ENCODE measurements at places on chromosomes 7 and 10.

- no peak for DNase-seq
Observed at GRCh38 chr10:69624245-69624786, 5.7 kb upstream of the FAM241B start.

- no peak for DNase-seq
Observed at GRCh38 chr7:99106821-99107241, 37.1 kb downstream of the SMURF1 start.

DNA sequence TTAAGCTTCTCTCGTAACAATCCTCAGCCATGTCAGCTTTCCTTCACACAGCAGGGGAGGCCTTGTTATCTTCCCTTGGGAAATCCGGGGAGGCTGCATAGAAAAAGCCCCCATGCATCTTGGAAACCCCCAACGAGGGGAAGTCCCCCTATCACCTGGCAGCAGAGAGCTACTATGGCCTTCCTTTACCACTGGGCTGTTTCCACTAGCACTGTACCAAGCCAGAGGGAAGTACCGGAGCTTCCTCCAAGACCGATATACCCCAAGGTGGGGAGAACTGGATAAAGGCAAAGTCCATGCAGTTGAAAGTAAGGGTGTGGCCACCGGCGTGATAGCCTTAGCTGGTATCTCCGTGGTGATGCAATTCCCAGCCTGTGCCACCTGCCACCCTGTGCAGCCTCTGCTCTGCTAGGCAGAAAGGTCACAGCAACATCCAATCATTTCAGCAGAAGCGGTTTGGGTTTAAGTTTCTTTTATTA, 4.4 kb upstream of the CLIP2 start:
- no peak for DNase-seq

DNA sequence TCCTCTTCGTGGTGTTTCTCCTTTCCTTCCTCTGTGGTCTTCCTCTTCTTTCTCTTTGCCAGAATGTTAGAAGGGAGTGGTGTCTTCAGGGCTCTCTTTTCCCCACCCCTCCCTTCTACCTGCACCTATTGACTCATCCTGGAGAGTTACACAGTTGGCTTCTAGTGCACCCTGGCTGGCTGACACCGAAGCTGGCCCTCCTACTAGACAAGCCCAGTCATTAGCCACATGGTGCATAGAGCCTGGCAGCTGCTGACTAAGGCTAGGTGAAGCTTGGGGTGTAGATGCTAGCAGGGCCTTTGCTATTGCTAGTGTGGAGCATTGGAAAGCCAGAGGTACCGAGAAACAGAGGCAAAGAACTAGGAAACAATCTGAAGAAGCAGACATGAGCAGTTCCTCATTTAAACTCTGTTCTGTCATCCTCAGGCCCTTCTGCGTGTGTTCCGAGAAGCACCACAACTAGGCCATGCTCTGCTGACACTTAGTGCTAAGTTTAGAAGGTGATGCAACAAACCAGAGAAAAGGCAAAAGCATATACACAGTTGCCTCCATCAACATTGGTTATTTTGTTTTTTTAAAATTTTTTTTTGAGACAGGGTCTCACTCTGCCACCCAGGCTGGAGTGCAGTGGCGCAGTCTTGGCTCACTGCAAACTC, 213.9 kb downstream of the BAMBI start:
- DNase-seq = no peak

- DNase-seq = no peak
Observed at GRCh38 chr10:51162002-51162401, 87.7 kb downstream of the PRKG1 start.

GRCh38 chr10:63843107-63843506, 321.9 kb downstream of the REEP3 start:
- DNase-seq = no peak

DNA sequence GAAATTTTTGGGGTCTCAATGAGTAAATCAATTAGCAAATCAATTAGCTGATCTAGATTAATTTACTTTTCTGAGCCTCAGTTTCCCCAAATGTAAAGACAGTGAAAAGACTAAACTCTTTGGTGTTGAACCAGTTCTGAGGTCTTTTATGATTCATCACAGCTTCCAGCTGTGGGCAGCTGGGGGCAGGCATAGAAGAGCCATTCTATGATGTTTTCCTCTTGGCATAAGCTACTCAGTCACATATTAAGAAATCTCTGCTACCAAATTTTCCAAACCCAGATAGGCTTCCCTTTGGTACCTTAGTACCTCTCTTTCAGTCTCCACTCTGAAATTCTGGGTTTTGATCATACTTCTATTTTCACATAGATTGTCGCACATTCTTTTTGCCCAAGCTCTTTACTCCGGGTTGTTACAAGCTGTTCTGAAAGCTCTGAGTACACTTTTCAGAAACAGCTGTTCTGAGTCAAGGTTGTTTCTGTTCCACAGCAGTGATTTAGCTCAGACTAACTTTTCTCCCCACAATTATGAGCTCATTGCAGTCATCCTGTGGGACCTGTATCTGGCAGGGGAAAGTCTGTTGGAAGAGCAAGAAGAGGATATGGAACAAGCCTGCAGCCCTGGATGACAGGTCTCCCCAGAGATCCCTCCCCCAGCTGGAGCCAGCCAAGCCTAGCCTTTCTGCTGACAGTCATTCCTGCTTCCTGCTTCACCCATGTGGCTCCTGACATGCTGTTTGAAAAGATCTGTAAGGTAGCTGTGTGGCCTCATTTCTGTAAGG, 599.6 kb upstream of the GHITM start:
- no peak for DNase-seq

- DNase-seq = no peak
Observed at GRCh38 chr10:132508581-132509443, 28.8 kb upstream of the INPP5A start.

- DNase-seq = no peak
Observed at GRCh38 chr7:71750290-71750689, 618.3 kb downstream of the GALNT17 start.

GRCh38 chr10:100007231-100008141, 2.3 kb downstream of the DNMBP start:
- no peak for DNase-seq

- DNase-seq = no peak
Observed at GRCh38 chr10:103709341-103709920, 145.9 kb downstream of the SH3PXD2A start.

GRCh38 chr10:102542800-102543418, 39.1 kb downstream of the SUFU start:
- no peak for DNase-seq
